ENCODE measurements at places on chromosomes 7 and 10.

GRCh38 chr7:77450054-77450453 lies 33.9 kb upstream of the GSAP start:
- DNase-seq = no peak

GRCh38 chr10:82980321-82980720 lies 1105.3 kb downstream of the NRG3 start:
- no peak for DNase-seq

- no peak for DNase-seq
Observed at GRCh38 chr10:133129071-133129858, 30.8 kb upstream of the KNDC1 start.

DNA sequence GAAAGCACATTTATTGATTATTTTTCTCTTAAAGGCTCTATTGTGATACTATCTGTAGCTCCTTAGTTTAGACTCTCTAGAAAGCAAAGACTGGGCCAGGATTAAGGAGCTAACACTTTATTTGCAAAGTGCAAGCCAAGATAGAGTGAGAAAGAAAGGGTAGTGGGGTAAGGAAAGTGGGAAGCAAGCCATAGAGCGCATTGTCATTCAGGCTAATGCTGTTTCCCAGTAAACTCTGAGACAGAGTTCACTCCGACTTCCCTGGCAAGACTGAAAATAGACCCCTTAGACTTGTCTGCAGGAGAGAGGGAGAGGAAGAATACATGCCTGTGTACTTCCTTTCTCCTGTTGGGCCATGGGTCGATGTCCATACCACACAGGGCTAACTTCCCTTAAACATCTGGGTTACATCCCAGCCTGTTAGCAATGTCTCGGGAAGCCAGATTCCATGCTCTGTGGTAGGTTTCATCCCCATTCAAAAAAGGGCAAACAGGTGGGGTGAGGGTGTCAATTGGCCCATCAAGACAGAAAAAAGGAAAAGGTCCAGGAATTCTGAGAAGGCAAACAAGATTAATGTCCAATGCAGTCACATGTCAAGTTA lies 875.8 kb upstream of the CELF2 start:
- DNase-seq = no peak

GRCh38 chr10:59724098-59724938 lies 14.7 kb upstream of the SLC16A9 start:
- DNase-seq = no peak

- DNase-seq = no peak
Observed at GRCh38 chr10:46014206-46014605, 16.2 kb downstream of the NCOA4 start.

GRCh38 chr10:58773944-58774343 lies 261.3 kb downstream of the BICC1 start:
- DNase-seq = no peak

DNA sequence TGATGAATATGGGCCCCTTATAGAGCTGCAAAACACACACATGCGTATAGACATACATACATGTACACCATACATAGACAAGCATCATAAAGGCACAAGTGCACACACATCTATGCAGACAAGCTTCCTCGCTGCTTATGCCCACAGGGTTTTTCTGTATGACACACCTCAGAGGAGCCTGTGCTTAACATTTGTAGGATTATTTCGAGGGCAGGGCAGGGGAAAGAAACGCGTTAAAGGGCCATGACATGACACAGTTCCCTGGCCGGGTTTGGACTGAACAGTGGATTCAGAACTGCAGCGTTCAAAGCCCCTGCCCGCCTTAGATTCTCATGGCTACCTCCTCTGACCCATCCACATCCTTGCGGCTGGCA lies 44.8 kb downstream of the CHST3 start:
- DNase-seq = no peak

DNA sequence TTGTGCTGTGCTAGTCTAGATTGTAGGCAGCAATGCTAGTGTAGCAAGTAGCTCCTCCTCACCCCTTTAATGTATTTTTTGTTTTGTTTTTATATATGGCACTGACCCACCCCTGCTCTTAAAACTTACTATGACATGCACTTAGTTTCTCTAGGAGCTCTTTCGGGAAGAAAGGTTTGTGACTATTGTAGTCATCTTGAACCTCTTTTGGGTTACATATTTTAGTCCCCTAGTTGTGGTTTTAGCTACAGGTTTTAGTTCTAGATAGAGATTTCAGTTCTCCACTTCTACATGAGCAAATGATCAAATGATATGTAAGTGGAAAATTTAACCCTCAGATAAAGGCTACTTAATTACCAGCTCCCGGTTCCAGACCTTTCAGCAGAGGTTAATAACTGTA lies 14.9 kb downstream of the MINPP1 start:
- no peak for DNase-seq

DNA sequence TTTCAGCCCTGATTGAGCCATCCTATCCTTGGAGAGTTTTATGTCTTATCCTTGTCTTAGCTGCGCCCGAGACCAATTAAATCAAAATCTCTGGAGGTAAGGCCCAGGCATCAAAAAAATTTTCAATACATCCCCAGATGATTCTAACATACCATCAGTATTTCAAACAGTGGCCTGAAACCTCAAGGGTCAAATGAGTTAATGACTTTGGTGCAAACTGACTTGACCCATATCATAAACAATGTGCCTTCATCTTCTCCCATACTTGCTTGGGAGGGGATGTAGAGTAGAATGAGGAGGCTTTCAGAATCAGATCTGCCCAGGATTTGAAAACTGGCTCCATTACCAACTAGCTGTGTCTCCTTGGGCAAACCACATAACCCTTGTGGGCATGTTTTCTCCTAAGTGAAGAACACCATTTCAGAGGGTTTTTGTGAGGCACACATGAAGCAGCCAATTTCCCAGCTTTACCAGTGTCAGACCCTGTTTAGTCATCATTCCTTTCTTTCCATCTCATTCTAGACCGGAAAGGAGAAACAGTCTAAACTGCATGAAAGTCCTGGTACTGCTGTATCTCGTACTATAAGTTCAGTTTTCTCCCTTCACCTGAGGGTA lies 35.7 kb upstream of the ATXN7L1 start:
- no peak for DNase-seq

DNA sequence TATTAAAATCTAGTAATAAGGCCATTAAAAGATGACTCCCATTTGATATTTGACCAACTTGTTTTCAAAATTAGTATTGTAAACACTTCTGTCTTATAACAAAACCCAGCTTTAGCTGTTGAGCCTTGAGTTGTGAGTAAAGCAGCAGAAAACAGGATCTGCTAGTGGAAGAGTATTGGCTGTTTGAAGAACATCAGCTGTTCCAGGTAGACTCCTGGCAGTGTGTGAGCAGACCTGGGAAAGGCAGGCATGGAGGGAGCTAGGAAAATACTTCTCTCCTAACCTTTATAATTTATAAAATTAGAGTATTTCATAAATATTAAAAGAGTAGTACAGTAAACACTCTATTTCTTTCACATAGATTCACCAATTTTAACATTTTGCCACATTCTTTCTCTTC lies 29.0 kb downstream of the KAT6B start:
- no peak for DNase-seq

GRCh38 chr10:112763916-112764520 lies 186.0 kb upstream of the TCF7L2 start:
- DNase-seq = no peak

Measured in NCI-H1930 (cell line).